Fibroblast of skin of abdomen (primary cell): ENCODE measurements at places on chromosomes 11 and 22.

- peak; percentile 99 for DNase-seq
Measured at GRCh38 chr22:40651563-40652501, 15.3 kb upstream of the MRTFA start.

DNA sequence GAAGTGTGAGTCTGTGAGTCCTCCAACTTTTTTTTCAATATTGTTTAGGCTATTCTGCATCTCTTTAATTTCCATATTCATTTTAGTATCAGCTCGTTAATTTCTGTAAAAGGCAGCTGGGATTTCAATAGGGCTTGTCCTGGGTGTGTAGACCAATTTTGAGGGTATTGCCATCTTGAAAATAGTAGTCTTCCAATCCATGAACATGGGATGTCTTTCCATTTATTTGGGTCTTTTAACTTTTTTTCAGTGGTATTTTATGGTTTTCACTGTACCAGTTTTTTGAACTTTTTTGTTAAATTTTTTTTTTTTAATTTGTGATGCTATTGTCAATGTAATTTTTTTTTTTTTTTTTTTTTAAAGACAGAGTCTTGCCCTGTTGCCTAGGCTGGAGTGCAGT lies 79.5 kb downstream of the ARHGAP8 start:
- DNase-seq, result no peak

DNA sequence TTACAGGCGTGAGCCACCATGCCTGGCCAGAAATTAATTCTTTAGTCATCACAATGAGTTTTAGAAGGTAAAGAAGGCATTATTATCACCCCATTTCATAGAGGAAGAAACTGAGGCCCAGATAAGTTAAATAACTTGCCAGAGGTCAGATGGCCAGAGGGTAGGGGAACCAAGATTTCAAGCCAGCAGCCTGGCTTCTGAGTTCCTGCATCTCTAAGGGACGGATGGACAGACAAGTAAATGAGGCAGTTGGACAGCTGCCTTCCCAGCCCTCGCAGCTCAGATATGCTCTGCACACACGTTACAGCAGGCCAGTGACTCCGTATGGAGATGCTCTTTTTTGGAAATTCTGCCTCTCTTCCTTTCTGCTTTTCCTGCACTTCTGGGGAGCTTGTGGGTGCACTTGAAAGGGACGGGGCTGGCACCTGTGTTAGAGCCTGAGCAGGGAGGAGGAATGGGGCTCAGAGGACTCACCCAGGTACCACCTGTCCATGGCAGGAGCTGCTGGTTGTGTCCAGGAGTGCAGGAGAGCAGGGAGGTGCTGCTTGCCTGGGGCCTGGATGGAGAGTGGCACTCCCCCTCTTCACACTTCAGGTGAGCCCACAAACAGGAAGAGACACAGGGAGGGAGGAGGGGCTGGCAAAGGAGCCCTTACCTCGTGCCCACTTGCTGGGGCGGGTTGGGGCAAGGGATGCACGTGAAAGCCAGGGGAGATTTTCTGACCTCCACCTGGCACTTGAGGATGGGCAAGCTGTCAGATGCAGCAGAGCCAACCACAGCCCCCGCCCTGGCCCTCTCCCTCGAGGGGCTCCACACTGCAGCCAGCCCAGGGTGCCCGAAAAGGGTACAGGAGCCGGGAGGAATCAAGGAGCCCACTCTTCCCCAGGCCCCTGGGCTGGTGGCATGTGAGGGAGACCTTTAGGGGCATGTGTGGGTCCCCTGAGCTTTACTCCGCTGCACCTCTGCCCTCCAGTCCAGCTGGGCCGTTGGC lies 3.3 kb upstream of the FXYD2 start:
- DNase-seq, result no peak

- no peak for DNase-seq
Measured at GRCh38 chr11:555780-556661, 4.5 kb downstream of the LMNTD2 start.

DNA sequence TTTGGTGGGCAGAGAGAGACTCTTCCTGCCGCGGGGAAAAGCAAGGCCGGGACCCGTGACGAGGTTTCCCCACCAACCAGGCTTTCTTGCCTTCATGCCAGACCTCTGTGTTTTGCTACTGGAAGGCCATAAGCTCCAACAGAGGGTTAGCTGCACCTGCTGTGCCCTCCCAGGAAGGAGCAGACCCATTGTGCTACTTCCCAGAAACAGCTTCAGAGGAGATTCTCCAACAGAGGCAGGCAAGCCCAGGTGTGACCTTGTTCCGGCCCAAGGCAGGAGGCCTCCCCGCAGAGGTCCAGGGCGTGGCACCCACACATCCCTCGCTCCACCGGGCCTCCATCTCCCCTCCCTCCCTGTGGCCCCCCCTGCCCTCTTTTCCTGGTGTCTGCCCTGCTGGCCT lies 57.8 kb downstream of the ELFN2 start:
- DNase-seq, result no peak

GRCh38 chr11:70128435-70128906 lies 50.4 kb downstream of the ANO1 start:
- peak; percentile 16 for DNase-seq

DNA sequence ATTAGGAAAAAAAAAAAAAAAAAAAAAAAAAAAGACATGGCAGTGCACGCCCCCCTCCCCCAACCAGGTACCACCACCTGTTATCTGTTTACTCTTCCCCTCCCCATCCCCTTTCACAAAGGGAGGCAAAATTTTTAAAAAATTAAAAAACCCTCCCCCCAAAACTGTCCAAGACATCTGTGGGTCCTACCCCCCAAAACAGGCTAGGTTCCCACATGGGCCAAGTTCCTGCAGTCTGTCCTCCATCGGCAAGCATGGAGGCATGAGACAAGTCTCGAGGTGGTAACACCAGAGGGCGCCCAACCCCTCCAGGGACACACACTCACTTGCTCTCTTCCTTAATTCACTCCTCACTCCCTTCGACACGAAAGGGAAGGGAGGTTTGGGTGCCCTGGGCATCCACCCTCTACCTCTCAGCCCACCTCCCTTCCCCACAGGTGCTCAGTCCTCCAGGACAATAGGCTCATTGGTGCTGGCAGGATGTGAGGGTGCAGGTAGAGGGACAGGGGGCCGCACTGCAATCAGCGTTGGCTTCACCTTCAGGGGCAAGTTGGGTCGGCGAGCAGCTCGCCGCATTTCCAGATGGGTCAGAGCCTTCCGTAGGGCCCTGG lies 2.2 kb upstream of the TUT1 start:
- peak; percentile 71 for DNase-seq

DNA sequence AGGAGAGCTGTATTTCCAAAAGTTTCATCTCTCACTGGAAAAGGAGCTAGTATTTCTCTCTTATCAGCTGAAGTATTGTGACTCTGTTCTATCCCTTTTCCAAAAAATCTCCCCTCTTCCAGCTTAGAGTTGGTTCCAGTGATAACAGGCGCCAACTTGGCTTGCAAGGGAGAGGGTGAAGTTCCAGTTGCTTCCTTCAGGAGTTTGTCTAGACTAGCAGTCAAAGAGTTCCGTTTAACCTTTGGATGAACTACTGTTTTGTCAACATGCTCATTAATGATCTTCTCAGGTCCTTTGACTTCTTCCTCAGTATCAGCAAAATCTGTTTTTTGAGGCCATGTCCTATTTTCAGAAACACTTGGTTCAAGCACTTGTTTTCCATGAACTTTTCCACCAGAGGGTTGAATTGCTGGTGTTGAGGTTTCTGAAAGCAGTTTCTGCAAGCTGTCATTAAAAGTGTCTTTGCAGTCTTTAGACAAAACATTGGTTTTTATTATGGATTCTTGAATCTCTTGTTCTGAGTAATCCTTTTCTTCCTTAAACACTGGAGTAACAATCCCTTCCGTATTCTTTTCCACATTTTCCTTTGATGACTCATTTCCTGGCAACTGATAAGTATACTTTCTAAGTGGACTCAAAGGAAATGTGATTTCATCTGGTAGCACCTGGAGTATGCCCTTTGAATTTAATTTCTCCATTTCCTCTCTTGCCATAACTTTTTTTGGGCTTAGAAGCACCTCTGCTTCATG lies 39.7 kb upstream of the CCDC89 start:
- peak; percentile 93 for DNase-seq

DNA sequence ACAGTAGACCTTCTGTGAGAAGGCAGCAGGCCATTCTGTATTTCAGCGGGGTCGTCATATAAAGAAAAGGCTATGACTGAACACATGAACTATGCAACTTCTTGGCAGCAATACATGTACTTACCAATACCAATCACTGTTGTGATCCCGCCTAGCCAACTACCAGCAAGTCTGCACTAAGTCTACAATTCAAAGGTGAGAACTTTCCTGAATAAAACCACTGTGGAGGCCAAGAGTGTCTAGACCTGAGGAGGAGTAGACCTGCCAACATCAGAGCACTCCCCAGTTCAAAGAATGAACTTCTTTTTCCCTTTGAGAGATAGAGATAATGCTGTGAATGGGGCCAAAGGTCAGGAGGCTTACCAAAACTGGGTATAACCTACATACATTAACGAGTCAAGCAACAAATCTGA lies 108.2 kb downstream of the SIK3 start:
- DNase-seq, result peak; percentile 85

- no peak for DNase-seq
Measured at GRCh38 chr11:113531575-113532451, 56.6 kb upstream of the DRD2 start.

- no peak for DNase-seq
Measured at GRCh38 chr11:56122073-56122472, at the start of gene OR8H3. Gene OR8H3, plus strand, starts transcription at chr11:56122373. Its CDS starts 0 bp downstream, at chr11:56122373.

DNA sequence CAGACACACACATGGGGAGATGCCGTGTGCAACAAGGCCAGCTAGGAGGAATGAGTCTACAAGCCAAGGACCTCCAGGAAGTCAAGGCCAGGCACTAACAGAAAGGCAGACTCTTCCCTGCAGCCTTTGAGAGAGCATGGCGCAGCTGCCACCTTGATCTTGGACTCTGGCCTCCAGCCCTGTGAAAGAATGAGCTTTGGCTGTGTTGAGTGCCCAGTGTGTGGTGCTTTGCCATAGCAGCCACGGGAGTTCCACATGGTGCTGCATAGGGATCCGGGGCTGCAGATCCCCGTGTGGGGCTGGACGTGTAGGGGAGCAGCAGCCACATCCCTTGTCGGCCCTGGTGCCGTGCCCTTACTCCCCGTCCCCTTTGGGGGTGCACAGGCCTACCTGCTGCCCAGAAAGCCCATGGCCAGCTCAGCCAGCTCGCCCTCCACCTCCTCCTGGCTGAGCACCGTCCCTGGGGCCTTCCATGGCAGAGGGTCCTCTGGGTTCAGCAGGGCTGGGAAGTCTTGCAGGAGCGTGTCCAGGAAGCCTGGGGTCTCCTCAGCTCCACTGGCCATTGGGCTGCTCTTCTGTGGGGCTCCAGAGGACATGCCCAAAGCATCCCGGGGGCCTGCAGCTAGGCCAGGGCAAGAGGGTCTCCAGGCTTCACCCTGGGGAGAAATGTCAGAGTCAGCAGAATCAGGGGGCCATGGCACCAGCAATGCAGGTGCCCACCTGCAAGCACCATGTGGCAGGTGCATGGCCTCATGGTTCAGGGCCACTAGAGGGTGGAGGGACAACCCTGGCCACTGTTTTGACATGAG lies 7.0 kb downstream of the PPM1F start:
- no peak for DNase-seq

DNA sequence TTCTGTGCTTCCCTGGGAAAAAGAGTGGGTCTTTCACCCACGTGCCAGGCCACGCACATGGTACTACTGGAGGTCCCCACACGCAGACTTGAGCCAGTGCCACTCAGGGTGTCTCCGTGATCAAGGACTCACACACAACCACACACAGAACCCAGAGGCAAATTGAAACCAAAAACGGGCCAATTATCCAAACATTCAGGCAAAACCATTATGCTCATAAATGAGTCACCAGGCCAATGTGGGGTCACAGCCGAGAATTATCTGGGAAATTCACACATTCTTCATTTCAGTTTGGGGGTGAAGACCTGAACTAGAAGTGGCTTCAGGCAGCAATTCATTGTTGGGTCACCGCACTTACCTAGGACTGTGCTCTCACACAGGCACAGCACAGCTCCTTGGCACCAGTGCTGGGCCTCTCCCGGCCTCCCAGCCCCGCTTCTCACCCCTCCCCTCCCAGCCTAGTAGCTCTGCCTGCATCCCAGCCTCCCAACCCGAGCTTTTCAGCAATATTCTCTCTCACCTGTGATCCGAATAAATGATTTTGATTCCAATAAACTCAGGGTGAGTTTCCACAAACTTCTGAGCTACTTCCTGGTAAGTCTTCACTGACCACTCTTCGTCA lies 28.0 kb downstream of the ADA2 start:
- DNase-seq, result peak; percentile 35
